H9 (cell line): ENCODE measurements at places on chromosomes 1 and 21.

DNA sequence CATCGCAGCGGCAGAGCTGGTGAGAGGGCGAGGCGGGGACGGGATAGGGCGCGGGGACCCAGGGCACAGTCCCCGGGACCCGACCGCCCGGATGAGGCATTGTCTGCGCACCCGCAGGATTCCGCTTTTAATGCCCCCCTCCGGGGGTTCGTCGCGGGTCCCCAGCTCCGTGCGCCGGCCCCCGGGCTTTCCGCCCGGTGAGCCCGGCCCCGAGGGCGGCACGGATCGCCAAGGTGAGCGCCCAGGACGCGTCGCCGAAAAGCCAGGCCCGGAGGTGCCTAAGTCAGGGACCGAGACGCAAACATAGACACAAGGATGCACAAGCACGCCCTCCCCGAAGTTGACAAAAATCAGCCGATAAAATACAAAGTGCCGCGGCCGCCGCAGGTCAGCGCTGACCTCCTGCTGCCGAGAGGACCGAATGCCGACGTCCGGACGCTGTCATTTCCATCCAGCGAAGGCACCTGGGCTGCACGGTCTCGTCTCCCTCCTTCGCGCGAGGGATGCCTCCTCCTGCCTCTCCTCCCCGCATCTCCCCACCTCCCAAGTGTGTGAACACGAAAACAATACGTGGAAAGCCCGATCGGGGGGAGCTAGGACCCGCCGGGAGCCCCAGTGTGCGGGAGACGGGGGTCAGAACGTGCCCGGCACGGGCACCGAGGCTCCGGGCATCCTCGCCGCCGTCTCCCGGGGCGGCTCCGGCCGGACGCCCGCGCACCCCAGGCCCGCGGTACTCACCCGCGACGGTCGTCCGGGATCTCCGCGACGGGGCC is 101.1 kb upstream of the SOD1 start:
- DNase-seq, result peak; percentile 48

GRCh38 chr1:63203641-63204040 is 118.7 kb upstream of the FOXD3 start:
- no peak for DNase-seq

- DNase-seq, result no peak
Observed at GRCh38 chr1:34380526-34381124, 203.9 kb downstream of the C1orf94 start.

DNA sequence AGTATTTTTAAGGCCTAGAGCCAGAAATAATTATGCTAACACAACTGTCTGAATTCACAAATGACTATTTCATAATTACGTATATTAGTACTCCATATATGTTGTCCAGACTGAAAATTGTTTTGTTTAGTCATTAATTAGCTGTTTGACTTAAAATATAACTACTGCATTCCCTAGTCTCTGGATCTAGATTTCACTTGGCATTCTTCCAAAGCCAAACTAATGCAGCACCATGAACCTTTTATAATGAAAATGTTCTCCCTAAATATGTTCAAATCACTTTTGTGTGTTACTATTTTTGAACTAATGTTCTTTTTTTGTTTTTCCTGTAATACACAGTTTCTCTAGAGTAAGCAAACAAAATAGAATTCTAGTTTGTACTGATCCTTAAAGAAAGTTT is 46.1 kb downstream of the CAMTA1 start:
- DNase-seq, result no peak

- DNase-seq, result no peak
Observed at GRCh38 chr21:30555095-30555494, 6.0 kb downstream of the KRTAP19-7 start.

DNA sequence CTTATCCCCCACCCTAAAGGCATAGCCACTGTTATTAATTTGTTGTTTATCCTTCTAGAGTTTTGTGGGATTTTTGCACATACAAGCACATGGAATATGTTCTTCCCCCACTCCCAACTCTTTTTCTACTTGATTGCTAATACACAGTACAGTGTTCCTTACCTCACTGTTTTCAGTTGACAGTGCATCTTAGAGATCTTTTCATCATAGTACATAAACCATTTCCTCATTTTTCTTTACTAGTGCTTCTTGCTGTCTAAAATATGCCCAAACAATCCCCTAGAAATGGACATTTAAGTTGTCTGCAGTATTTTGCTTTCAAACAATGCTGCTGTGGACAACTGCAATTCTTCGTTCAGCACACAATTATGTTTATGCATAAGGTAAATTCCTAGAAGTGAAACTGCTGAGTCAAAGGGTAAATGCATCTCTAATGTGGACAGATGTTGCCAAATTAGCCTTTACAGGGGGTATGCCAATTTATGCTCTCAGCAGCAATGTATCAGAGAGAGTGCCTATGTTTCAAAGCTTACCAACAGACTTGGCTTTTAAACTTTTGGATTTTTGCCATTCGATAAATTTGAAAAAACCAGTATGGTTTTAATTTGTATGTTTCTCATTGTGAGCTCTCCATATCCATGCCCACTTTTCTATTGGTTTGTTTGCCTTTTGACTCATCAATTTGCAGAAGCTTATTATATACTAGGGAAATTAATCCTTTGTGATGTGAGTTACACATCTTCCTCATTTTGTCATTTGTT is 132.6 kb downstream of the MRPS6 start:
- DNase-seq, result no peak

DNA sequence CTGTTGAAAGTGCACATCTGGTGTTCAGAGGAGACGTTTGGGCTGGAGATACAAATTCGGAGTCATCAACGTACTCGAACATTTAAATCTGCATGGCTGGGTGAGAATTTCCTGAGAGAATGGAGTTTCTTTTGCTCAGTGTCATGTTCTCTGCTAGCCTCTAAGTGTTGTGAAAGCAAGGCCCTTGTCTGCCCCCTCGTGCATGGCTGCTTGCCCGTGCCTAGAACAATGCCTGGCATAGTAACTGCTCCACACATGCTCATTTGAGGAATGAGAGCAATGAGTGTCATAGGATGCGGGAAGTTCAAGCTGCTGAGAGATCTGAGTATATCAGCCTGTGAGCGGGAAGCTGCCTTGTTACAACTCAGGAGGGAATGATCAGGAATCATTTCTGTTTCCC is 171.1 kb upstream of the CSF3R start:
- DNase-seq, result no peak

GRCh38 chr1:19461220-19461554 is 24.2 kb downstream of the CAPZB start:
- peak; percentile 59 for DNase-seq

DNA sequence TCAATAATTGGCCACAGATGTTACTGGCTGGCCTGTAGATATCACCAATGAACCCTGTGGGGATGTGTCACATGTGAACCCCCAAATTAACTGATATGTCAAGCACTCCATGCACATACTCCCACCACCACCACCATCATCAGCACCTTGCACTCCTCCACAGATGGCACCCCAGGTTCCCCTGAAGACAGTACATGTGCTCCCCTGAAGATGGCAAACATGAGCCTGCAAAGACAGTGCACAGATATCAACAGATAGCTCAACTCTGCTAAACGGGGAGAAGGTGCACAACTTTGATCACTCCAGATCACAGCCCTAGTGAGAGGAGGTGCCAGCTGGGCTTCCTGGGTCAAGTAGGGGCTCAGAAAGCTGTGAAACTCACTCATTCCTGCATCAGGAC is 74.4 kb downstream of the CLCA4 start:
- DNase-seq, result no peak

GRCh38 chr1:24206083-24206464 is 19.0 kb upstream of the IFNLR1 start:
- no peak for DNase-seq

GRCh38 chr1:37323486-37324377 is 150.6 kb upstream of the ZC3H12A start:
- peak; percentile 81 for DNase-seq

- peak; percentile 31 for DNase-seq
Observed at GRCh38 chr1:53636621-53637171, 102.3 kb downstream of the GLIS1 start.

GRCh38 chr21:43318841-43319781 is 107.8 kb downstream of the SIK1 start:
- no peak for DNase-seq

DNA sequence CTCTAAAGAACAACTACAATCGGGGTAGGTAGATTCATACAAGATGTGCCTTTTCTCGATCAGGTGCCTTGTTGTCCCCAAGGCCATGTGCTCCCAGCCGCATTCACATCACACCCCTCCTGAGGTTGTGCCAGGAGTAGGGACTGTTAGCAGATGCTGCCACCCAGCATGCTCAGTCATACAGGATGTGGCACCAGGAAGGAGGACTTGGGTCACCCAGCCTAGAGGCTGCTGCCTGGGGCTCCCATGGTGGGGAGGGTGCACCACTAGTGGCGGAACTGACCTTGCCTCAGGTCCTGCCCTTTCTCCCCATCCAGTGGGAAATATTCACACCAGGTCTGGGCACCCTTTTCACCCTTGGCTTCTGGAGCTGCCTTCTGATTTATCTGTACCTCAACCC is 8.3 kb downstream of the TEX35 start:
- DNase-seq, result no peak

DNA sequence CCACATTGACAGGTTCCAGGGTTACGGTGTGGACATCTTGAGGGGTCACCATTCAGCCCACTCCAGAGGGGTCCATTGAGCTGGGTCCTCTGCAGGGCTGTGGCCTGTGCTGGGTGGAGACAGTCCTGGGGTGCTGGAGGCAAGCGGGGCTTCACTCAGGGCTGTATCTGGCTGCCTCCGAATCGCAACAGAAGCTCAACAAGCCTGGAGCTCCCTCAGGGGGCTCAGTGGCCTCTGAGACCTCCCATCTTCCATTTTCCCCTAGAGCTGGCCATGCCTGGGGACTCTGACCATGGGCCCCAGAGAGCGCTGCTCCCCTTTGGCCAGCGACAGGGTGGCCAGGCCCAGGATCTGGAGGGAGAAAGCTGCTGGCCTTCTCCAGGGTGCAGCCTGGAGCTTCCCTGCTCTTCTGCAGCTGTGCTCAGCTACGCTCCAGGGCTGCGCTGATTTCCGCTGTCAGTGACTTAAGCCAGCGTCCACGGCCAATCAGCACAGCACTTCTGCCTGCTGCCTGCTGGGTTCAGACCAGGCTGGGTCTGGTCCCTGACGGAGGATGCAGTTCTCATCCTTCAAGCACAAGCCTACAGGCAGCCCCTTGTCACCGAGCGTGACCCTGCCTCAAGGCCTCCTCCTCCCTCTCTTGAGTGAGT is 45.0 kb upstream of the ADARB1 start:
- DNase-seq, result peak; percentile 64

GRCh38 chr1:25649505-25650288 is 33.1 kb downstream of the MAN1C1 start:
- DNase-seq, result peak; percentile 10

DNA sequence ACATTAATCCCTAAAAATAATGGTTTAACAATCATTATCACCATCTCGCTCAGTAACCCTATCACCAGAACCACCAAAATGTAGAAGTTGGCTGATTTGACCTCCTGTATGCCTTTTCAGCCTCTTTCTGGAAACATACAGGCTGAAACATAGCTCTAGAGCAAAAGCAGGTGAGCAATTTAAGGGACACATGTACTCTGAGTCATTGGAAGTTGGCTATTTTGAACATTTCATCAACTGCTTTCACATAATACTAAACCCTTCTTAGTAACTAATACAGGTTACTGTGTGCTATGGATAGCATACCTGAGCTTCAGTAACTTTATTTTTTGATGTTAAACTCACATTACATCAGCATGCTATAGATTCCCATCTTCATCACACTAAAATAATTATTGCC is 19.8 kb upstream of the DDAH1 start:
- DNase-seq, result no peak

- no peak for DNase-seq
Observed at GRCh38 chr1:104136621-104137020, 386.9 kb downstream of the AMY1C start.

DNA sequence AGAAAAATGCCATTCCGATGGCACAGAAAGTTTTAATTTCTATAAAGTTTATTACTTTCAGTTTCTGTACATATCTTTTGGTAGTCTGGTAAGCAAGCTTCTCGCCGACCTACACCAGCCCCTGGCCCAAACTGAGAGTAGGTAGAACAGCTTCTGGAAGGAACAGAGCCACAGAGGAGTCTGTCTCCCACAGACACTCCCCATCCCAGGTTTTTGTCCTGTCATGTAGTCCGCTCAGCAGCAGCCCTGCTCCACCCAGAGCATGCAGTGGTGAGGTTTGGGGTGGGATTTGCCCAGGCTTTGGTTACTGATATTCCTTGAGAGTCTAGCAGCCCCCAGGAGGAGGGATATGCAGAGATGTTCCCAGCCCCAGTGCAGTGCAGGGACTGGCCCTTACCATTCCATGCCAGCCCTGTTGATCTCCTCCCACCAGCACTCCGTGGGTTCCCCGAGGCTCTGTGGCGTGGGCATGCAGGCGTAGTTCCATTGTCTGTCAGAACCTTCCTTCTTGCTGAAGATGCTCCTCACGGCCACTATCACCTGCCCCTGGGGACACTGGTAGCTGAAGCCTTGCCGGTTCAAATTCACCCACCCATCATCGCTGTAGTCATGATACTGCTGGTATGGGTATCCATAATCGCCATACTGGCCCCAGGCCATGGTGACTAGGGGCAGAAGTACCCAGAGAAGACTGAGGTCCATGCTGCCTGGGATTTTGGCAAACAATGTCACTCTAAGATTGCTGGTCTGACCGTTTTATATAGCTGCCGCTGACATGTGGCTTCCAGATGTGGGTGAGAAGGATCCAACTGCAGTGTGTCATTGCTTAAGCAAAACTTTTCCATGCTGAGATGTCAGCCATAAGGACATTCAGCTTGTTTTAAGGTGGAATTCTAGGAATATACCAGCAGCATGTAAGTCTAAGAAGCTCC is at the start of gene DPT:
TSS of gene DPT (minus strand) at position 734 of the 932 bp plus-strand sequence. CDS start at position 702, 32 bp downstream.
- no peak for DNase-seq

DNA sequence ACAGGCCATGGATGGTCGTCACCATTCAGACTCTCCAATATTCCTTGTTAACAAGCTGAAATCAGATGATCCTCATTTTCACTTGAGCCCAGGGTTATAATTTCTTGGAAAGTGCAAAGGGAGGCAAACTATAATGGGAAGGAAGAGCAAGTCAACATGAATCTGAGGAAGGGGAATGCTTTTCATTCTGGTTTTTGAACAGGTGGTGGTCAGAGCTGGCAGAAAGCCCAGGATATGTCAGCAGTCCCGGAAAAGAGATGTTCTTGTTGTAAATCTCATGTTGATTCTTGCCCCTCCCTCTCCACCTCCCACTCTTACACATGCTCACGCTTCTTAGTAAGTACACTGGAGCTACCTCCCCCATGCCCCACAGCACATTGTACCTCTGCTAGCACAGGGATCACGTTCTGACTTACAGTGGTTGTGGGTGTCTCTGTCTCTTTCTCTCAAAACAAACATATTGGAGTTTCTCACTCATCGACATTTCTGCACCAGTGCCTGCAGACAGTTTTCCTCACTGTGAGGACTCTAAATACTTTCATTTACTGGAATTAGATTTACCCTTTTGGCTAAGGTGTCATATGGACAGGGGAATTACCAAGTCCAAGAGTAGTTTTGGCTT is 77.6 kb downstream of the XCL2 start:
- no peak for DNase-seq

- DNase-seq, result no peak
Observed at GRCh38 chr1:83515578-83516154, 483.3 kb downstream of the TTLL7 start.

- DNase-seq, result no peak
Observed at GRCh38 chr1:29581256-29581655, 344.9 kb downstream of the PTPRU start.

GRCh38 chr21:29256126-29256910 is 42.4 kb upstream of the BACH1 start:
- no peak for DNase-seq
